ENCODE measurements at places on chromosomes 12 and 14.

- DNase-seq = no peak
Observed at GRCh38 chr12:38921025-38921677, 15.8 kb upstream of the CPNE8 start.

- no peak for DNase-seq
Observed at GRCh38 chr12:47744005-47744651, 14.6 kb downstream of the RAPGEF3 start.

DNA sequence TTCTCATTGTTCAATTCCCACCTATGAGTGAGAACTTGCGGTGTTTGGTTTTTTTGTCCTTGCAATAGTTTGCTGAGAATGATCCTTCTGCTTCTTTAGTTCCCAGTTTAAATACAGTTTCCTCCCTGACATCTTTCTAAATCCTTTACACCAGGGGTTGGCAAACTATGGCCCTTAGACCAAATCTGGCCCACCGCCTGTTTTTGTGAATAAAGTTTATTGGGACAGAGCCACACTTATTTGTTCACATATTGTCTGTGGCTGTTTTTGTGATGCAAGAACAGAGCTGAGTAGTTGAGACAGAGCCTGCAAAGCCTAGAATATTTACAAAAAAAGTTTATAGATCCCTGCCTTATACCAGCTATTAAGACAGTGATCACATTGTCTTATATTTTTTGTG lies 53.7 kb downstream of the SERPINA10 start:
- DNase-seq = no peak

DNA sequence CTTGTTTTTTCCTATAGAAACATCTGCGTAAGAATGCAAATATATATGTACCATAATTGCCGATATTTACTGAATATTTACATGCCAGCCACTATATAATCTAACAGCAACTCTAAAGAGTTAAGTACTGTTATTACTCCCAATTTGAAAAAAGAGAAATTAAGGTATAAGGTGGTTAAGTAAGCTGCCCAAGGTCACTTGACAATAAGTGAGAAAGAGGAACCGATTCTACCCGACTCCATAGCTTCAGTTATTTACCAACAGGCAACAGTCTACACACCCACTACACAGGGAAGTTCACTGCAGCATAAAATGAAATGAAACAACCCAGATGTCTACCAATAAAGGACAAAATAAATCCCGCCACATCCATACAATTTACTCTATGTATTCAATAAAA lies 1.1 kb downstream of the MIS18BP1 start:
- peak; percentile 36 for DNase-seq

DNA sequence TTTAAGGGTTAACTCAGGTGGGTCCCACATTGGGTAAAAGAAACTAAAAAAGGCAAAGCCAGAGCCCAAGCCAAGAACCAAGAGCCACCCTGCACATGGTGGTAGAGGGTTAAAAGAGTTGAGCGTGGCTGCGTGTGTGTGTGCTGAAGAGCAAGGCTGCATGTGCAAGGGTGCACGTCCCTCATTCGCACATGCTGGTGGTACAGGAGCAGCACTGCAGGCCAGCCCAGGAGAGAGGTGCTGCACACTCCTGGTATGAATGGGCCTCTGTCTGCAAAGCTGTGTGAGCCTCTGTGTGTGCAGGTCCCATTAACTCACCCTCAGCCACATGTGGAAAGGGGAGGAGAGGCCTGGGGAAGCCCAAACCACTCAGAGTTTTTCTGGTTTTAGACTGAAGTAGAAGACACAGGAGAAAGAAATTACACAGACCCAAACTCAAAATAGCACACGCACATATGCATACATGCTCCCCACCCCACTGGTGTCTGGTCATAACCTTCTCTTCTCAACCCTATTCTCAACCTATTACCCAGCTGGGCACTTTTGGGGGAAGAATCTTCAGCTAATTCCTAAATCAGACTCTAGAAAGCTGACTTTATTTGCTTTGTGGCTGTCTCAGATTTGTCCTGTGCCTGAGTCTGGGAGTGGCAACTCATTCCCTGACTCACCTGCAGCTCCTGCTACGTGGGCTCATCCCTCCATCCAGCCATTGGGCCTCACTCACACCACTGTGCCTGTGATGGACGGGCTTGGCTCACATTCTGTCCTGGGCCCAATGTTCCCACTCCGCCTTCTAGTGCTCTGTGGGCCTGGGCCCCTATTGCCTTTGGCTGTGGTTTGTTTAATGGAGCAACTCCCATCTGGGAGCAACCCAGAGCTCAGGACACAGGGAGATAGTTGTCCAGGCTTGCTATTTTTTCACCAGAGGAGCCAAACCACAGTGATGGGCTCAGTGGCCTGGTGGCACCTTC lies 30.8 kb upstream of the COL2A1 start:
- no peak for DNase-seq

DNA sequence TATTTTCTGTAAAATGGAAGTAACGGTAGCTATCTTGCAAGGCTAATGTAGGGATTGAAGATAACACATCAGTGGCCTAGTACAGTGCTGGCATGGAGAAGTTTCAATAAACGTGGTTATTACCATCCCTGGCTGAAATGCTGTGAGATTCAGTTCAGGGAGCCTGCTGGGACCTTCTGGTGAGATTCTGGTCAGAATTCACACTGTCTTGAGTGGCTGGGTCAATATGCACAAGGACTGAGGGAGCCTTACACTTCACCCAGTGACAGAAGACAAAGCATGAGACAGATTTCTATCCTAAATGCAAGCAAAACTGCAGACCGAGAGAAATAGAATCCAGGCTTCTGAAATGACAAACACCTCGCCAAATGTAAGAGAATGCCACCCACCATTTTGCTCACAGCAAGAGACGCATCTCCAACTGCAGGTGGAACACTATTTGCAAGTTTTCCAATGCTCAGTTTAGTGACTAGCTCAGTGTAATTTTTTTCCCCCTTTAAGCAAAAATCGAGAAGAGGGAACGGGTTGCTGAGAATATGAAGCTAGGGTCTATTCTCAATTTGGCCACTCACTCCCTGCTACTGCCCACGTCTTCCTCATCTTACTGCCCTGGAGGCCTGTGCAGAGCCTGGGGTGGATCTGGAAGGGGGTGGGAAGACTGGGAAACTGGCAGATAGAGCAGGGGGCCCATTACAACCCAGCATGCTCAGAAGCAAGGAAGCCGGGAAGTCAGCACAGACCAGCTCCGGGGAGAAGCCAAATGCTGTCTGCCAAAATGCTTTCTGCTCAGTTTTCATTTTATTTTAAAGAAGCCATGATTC lies 201.3 kb downstream of the TTC7B start:
- DNase-seq = no peak

All from thymus (tissue), 14 donors.